Fibroblast of upper back skin (primary cell): ENCODE measurements at places on chromosomes 5 and 9.

DNA sequence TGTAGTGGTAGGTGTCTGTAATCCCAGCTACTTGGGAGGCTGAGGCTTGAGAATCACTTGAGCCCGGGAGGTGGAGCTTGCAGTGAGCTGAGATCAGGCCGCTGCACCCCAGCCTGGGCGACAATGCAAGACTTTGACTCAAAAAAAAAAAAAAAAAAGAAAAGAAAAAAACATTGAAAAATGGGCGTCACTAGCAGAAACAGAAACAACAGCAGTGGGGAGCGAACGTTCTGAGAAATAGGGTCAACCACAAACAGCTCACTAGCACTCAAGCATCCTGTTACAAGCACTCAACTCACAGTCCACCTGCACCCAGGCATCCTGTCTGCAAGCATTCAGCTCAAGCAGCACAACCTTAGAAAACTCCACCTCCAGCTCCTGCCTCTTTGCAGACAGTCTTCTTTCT lies 17.2 kb downstream of the TRIM14 start:
- DNase-seq = no peak

- no peak for DNase-seq
Observed at GRCh38 chr9:117926031-117926658, 221.9 kb downstream of the TLR4 start.

GRCh38 chr9:134435550-134436378 lies 109.5 kb downstream of the RXRA start:
- DNase-seq = no peak

DNA sequence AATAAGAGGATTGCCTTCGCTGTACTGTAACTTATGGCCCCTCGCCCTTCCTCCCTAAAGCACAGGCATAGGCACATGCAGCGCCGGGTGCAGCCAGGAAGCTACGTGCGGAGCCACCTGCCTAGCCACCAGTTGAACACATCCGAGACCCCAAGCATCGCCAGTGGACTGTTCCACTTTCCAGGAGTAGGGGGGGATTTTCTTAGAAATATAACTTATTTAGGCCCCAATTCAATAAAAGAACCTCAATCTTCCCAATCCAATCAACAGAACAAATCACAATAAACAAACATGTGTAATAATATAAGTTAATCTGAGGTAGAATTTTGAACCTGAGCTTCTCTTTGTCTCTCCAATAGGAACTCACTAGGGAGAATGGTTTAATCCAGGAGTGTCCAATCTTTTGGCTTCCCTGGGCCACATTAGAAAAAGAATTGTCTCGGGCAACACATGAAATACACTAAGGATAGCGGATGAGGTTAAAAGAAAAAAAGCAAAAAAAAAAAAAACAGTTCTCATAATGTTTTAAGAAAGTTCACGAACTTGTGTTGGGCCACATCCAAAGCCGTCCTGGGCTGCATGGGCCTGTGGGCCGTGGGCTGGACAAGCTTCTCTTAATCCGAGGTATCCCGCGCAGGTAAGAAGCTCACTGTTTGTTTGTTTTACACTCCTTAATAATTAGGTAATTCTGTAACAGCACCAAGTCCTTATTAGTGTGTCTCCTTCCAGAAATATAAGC lies 22.0 kb upstream of the NIPBL start:
- no peak for DNase-seq

DNA sequence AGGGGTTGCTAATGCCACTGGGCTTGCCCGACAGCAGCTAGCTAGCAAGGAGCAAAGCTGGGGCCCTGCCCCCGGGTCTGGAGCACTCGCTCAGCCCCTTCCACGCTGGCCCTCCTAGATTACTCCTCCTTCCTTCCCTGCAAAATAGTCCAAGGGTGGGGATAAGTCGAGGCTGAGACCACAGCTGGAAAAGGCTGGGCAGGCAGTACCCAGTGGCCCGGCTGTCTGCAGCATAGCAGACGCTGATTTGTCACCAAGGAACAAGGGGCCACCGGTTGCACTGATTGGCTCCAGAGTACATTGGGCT lies 73.9 kb downstream of the ADAMTS2 start:
- no peak for DNase-seq
